HFFc6 (cell line): ENCODE measurements at places on chromosomes 5 and 9. TPM values are rescaled to one million over a fixed set of nuclear protein-coding genes. Genes with fewer than 3 reads are reported as not detected.

PAEP gene
- total RNA-seq = not detected in 3 replicates

ACTL7A gene
- not detected in 3 replicates for total RNA-seq

DNA sequence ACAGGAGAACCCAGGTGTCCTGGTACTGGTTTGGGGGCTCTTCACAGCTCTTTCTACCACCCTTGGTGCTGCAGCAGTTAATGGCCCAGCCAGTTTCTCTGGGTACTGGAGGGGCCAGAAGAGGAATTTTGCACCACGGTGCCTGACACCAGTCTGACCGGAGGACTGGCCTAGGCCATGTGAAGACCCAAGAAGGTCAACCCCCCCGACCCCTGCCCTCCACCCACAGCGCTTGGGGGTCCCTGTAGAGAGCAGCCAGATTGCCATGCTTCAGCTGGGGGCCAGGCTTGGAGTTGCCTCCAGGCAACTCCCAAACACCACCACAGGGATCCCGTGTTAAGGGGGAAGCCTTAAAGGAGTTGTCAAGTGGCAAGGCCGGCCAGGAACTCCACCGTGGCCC lies 6.2 kb downstream of the ARSI start:
- DNase-seq = no peak

DNA sequence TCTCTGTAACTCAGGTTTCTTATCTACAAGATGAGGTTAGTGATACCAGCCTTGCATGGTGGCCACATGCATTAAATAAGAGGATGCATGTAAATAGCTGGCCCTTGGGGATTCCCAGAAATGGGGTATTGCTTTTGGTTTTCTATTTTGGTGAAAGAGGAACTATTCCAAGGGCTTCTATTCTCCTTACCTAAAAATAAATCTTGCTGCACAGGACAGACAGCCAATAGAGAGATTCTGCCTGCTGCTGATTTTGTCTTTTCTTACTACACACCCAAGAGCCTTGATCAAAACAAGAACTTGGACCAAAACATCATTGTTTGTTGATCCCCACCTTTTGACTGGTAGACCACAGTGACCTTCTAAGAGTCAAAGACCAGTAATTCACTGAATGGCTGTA lies 161.8 kb downstream of the PJA2 start:
- DNase-seq = no peak
